ENCODE measurements at places on chromosomes 2 and 18.

- no peak for DNase-seq
These were observed 121.3 kb downstream of the FMNL2 start for GRCh38 chr2:152456262-152456661.

DNA sequence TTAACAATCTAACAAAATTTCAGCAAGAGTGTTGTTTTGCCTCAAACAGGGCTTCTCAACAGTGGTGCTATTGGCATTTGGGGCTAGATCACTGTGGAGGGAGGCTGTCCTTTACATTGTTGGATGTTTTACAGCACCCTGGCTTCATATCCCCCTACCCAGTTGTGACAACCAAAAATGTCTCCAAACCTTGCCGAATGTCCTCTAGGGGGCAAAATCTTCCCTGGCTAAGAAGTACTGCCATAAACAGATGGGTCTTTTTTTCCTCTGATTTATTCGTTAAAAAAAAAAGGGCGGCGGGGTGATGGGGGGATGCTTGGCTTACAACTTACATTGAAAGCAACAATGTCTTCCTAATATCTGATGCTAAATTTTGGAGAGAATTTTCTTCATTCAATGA, 207.6 kb upstream of the CCDC150 start:
- no peak for DNase-seq

DNA sequence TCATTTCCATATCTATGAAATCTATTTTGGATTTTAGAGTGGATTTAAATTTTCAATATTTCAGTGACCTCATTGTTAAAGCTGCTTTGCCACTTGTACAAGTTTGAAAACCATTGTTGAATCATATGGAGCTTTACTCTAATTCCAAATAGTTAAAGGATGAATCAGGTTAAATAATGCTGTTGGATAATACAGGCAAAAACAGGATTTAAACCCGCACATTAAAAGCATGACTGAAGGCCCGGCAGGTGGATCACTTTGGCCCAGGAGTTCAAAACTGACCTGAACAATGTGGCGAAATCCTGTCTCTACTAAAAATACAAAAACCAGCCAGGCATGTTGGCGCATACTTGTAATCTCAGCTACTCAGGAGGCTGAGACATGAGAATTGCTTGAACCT, 68.3 kb downstream of the RIF1 start:
- no peak for DNase-seq

GRCh38 chr2:119179991-119180390, 21.4 kb upstream of the C1QL2 start:
- DNase-seq, result no peak

- no peak for DNase-seq
These were observed 28.2 kb downstream of the LPIN2 start for GRCh38 chr18:2984703-2985261.

GRCh38 chr18:9708434-9709303, 568 bp downstream of the RAB31 start:
- no peak for DNase-seq

- DNase-seq, result peak; percentile 80
These were observed 120.0 kb upstream of the EPC2 start for GRCh38 chr2:148524519-148524919.
